ENCODE measurements at places on chromosomes 12 and 14. TPM values are rescaled to one million over a fixed set of nuclear protein-coding genes. Genes with fewer than 3 reads are reported as not detected.

- no peak for DNase-seq
These were observed 847.2 kb downstream of the VRK1 start for GRCh38 chr14:97644365-97644764.

DNA sequence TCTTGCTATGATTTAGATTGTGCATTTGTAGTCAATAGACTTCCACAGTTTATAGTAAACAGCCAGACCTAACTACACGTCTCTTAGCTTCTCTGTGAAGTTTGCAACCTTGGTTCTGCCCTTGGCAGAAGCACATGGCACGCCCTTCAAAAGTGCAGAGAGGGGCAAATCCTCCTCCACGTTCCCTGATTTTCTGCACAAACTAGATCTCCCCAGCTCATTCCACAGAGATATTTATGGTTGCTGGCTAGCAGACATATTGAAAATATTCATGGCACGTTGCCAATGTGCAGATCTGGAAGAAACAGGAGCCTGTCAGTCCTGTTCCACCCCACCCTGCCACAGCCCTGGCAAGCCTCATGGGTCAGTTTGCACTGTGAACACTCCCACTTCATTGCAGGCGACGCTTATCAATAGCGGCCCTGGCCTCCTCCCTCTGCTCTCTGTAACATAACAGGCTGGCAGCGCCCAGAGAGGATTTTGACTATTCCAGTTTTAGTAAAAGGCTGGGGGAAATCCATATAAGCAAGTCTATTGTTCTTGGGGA is 6.5 kb upstream of the LGALS3 start:
- DNase-seq = no peak

DNA sequence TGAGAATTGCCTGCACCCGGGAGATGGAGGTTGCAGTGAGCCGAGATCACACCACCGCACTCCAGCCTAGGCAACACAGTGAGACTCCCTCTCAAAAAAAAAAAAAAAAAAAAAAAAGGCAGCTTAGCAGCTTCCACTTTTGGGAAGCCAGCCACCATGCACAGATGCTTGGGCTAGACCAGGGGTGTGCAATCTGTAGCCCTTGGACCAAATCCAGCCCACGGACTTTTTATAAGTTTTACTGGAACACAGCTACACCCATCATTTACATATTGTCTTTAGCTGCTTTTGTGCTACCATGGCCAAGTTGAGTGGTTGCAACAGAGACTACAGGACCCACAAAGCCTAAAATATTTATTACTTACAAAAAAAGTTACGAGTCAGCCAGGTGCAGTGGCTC is 6.7 kb downstream of the CIT start:
- DNase-seq = no peak

DNA sequence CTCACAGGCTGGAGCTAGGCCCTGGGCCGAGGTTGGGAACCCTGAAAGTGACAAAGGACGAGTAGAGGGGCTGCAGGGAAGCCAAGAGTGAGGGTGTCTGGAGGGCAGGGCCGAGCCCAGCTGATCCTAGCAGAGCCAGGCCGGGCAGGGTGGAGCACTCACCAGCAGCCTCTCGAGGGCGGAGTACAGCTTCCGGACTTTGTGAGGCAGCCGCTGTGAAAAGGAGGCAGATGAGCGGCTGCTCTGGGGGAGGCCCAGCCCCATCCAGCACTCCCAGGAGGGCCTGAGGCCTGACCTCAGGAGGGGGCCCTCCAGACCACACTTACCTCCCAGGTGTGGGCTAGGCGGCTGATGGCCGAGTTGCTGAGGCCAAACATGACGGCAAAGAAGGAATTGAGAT is 14.7 kb upstream of the ENDOU start:
- DNase-seq = no peak

ADAMTS20 gene
- not detected for polyA plus RNA-seq

NAV3 gene
- not detected for polyA plus RNA-seq

NEUROD4 gene
- not detected for polyA plus RNA-seq

NFYB gene
- 38.7 TPM for polyA plus RNA-seq

JDP2 gene
- polyA plus RNA-seq = 0.20 TPM

POTEM gene
- not detected for polyA plus RNA-seq

TAS2R8 gene
- polyA plus RNA-seq = not detected

IL22 gene
- polyA plus RNA-seq = not detected

CLEC2D gene
- 288 TPM for polyA plus RNA-seq

VASH1 gene
- 1.8 TPM for polyA plus RNA-seq

Measured in CD4-positive, alpha-beta memory T cell (primary cell).